ENCODE measurements at places on chromosomes 5 and 9.

DNA sequence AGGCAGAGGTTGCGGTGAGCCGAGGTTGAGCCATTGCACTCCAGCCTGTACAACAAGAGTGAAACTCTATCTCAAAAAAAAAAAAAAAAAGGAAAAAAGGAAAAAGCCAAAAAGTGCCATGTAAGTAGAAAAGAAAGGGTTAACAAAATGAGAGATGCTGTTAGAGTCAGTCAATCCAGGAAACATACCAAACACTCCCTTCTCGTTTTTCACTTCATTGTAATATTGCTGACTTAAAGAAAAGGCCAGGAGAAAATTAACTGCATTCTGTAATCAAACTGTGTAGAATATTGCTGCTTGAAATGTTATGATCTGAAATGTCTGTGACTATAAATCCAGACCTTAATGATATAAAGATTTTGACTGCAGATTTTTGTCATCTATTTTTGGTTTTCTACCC lies 379.1 kb downstream of the ENC1 start:
- DNase-seq, result no peak

- peak; percentile 57 for DNase-seq
Observed at GRCh38 chr5:95812074-95812471, 10.5 kb downstream of the GLRX start.

GRCh38 chr9:87803623-87804345 lies 77.9 kb downstream of the CTSL start:
- no peak for DNase-seq

DNA sequence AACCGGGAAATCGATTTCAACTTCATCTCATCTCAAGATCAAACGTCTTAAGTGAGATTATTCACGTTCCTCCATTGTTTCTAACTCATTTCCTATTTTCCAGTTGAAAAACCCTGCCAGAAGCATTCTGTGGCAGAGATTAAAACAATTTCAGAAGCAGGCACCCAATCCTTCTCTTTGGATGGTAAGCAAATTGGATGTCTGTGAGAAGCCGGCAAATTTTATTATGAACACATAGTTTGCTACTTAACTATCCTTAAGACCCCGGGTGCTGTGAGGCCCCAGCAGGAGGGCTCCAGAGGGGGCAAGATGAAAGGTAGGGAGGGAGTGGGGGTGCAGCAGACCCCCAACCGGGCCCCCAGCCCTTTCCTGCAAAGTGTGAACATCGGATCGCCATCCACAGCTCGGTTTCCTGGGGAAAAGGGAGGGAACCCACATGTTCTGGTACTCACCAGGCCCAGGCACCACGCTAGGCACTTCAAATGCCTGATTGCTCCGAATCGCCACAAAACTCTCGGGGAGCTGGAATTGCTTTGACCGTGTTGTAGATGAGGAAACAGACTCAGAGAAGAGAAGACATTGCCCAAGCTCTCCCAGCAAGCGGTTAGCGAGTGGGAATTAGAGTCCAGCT lies 167.1 kb upstream of the MVB12B start:
- DNase-seq, result no peak

- DNase-seq, result no peak
Observed at GRCh38 chr9:133341369-133342068, 5.5 kb upstream of the SURF6 start.

- DNase-seq, result no peak
Observed at GRCh38 chr5:122561209-122561608, 213.7 kb upstream of the SNX2 start.

GRCh38 chr9:89922099-89922498 lies 317.3 kb downstream of the GADD45G start:
- no peak for DNase-seq

- no peak for DNase-seq
Observed at GRCh38 chr9:30744871-30745270, 1639.6 kb upstream of the ACO1 start.

GRCh38 chr5:93141969-93142368 lies 439.1 kb downstream of the NR2F1-AS1 start:
- peak; percentile 21 for DNase-seq

DNA sequence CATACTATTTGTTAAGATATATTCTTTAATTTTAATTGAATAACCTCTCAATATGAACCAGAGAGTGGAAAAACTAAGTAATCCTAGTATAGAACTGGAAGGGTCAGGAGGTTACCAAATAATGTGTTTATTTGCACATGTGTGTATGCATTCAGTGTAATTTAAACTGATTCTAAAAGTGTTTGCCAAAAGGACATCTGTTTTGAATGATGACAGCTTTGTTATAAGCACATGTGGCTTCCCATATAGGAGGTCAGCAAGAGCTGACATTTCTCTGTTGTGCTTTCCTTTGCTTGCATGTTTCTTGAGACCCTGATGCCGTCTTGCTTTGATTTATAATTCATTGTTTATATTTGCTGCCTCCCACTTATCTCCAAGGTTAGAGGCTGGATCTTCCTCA lies 383.4 kb downstream of the BRINP1 start:
- no peak for DNase-seq

DNA sequence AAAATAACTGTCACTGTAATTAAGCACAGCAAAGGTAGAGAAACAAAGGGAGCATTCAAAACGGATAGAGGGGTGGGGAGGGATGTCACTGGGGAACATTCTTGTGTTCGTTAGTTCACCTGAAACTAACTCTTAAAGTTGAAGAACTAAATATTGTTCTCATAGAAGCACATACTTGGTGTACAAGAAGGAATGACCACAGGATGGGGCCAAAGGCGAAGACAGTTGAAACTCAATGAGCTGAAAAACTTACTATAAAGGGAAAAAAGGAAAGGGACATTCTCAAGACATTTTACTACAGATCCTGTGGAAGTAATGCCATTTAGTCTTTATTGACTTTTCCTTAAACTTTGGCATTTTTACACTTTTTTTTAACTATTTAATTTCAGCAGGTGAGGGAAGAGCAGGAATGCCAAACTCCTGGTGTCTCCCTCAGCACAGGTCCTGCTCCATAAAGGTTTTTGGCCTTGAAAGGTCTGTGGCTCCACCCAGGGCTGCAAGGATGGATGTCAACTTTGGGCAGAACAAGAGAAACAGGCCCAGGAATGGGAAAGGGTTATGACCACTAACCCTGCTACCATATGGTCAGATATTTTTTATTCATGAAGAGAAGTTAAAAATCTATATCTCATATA lies 197.6 kb upstream of the RASA1 start:
- peak; percentile 62 for DNase-seq

- DNase-seq, result no peak
Observed at GRCh38 chr5:32735512-32735911, 24.4 kb downstream of the NPR3 start.

- peak; percentile 97 for DNase-seq
Observed at GRCh38 chr9:127919253-127919815, 2.5 kb upstream of the ST6GALNAC4 start.

DNA sequence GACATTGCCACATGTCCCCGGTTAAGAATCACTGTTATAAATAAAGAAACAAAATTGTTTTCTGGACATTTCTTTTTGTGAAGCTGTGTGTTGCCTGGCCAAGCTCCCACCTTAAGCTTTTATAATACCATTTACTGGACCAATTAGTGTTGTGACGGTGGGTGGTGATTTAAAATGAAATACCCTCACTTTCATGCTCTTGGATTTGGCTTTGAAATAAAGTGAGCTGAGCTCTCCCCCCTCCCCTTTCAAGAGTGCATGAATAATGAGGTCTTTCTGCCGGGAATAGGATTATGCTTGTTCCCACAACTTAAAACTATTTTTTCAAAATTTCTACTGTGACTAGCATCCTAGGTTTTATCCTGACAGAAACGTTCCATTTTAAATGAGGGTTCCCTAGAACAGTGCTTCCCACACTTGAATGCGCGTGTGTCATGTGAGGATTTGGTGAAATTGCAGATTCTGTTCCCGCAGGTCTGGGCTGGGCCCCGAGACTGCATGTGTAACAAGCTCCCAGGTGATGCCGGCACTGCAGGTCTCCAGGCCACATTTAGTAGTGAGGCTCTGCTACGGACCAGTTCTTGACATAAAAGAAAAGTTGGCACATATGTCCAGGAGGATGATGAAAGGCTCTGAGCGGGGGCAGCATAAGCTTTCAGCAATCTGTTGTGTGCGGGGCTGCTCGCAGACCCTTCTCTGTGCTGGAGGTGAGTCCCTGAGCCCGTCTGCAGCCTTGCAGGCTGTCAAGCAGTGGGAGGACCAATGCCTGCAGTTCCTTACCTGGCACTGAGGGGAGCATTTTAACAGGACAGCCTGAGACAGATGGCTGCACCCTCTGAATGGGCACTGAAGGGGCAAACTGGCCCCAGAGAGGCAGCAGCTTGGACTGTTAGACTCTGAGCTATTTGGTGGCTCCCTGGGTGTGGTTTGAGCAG lies 24.4 kb downstream of the IQGAP2 start:
- no peak for DNase-seq

DNA sequence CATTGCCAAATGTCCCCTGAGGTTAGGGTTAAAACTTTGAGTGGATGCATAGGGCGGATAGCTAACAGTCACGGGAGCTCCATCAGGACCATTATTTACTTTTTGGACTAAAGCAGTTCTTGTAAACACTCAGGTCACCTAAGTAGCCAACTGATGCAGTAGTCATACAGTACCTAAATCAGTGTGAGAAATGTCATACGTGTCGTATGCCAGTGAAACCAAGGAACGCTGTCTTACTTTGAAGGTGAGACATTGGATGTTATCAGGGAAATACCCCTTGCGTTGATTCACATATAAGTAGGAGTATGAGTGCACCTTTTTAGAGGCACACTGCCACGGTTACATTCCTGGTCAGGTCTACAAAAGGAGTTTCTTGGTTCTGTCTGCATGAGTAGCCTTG lies 101.9 kb downstream of the LNPEP start:
- DNase-seq, result no peak

- peak; percentile 29 for DNase-seq
Observed at GRCh38 chr9:69757996-69758675, 1.7 kb downstream of the PTAR1 start.

GRCh38 chr5:172065431-172066065 lies 59.1 kb upstream of the FBXW11 start:
- peak; percentile 34 for DNase-seq

GRCh38 chr9:136409557-136410455 lies 608 bp downstream of the ENTR1 start:
- DNase-seq, result peak; percentile 45

DNA sequence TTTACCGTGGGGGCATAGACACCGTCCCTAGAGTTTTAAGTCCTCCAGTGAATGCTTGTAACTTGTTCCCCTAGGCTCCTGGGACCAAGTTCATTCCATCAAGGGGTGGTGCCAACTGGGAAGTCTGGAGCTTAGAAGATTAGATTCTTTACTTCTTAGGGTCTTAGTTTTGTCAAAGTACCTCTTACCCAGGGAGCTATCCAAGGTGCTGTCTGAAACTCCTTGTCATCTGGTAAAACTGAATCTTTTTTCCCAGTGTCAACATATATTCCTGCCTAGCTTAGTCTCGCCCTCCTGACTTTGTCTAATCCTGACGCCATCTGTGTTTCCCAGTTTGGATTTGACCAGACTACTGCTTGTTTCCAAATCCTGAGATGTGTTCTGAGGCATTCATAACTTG lies 41.6 kb downstream of the MAMDC2 start:
- DNase-seq, result peak; percentile 64

DNA sequence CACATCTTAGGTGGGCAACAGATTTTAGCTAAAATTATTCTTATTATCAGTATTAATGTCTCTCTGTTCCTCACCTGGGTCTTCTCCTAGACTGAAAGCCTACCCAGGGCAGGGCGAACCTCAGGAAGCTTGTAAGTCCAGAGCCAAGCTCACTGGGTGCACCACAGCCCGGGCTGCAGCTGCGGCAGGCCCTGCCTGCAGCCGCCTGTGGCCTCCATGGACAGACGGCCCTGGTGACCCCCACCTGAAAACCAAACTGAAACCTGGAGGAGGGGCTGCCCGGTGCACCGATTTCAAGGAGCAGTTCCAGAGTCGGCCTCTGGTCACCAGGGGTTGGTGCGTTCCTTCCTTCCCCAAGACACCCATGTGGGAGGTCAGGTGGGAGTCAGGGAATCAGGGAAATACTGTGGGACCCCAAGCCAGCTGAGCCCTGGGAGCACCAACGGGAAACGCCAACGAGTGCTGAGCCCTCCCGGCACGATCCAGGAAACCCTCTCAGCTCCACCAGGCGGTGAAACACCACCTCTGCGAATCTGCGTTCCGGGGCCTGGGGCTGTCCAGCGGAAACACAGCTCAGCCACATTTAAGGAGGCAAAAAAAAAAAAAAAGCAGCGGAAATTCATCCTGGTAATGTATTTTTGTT lies 68.6 kb upstream of the PPP1R26 start:
- no peak for DNase-seq

- peak; percentile 93 for DNase-seq
Observed at GRCh38 chr5:103522586-103522985, 40.0 kb downstream of the NUDT12 start.

DNA sequence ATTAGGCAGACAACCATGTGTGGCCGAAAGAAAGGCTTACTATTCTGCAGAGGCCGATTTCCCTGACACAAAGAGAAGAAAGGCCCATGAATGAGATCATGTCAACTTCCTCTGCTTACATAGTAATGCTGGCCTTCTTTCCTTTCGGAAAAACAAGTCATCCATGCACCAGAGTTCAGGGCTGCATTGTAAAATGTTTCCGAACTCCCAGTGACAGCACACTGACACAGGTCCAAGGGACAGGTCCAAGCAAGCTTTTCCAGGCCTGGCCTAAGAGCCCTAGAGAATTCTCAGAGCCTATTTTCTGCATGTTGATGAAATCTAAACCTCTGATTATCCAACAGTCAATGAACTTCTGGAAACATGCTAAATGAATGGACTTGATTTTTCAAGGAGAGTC lies 140.9 kb downstream of the ZNF608 start:
- no peak for DNase-seq

DNA sequence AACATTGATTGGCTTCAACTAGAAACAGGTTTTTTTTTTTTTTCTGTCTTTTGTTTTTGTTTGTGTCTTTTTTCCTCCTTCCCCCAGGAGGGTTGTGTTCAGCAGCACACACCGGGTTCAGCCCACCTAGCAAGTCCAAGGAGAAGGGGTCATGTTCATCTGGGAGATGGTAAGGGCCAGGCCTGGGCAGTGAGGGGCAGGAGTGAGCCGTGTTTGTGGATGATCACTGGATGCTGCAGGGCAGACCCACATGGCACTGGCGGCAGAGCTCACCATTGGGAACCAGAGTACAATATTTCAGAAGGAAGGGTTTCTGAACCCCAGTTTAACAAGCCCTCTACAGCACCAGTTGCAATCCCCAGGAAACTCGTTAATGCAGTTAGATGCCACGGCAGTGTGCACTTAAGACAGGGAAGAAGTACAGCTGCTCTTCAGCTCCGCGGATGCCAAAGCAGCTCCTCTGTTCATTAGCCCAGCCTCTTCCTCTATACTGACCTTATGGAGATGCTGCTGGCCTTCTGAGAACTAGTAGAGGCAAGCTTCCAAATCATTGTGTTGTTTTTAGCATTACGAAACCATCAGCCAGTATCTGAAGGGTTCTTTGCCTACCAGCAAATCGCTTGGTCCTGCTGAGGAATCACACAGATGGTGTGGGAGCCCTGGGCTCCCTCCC lies 508.2 kb upstream of the WWC1 start:
- no peak for DNase-seq

DNA sequence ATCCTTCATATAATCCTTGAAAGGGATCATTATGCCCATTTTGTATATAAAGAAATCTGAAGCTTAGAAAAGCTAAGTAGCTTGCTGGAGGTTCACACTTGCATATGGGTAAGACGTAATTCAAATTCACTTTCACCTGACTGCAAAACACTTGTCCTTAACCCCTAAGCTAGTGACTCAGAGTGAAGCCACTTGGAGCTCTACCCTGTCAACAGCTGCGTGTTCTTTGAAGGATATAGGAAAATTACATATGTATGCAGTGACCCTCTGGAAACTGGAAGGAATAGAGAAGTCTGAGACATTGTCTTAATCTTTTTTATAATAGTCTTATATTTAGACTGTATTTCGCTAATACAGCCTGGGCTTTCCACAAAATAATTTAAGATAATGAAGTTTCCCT lies 80.0 kb upstream of the STK32A start:
- DNase-seq, result no peak

- DNase-seq, result no peak
Observed at GRCh38 chr5:116441223-116441622, 133.4 kb downstream of the SEMA6A start.

Data from amniotic epithelial cell (primary cell).